ENCODE measurements at places on chromosomes 7 and 10. TPM values are rescaled to one million over a fixed set of nuclear protein-coding genes. Genes with fewer than 3 reads are reported as not detected.

C10orf53 gene
- not detected for total RNA-seq

- DNase-seq: no peak
Observed at GRCh38 chr7:44967571-44968446, 11.0 kb downstream of the MYO1G start.

CYP26C1 gene
- total RNA-seq: not detected

- DNase-seq: no peak
Observed at GRCh38 chr7:156460858-156461627, 179.5 kb upstream of the RNF32 start.

- DNase-seq: no peak
Observed at GRCh38 chr10:75034131-75034512, 77.3 kb upstream of the SAMD8 start.

SFTPA1 gene
- not detected for total RNA-seq

DNA sequence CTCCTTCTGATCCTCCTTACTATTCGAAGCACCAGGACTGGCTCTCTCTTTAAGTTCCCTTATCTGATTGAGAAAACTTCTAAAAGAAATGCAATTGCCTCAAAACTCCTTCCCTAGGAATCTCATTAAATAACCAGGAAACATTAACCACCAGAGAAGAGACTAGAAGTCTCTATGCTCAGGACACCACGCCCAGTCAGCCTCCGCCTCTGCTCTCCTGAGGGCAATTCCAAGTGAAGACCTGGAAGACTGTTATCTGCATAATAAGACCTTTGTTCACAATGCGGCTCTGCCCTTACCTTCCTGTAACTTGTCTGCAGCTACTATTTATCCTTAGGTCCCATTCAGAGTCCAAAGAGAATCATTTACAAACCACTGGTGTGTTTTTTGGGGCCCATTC is 78.8 kb downstream of the ELMO1 start:
- no peak for DNase-seq

DNA sequence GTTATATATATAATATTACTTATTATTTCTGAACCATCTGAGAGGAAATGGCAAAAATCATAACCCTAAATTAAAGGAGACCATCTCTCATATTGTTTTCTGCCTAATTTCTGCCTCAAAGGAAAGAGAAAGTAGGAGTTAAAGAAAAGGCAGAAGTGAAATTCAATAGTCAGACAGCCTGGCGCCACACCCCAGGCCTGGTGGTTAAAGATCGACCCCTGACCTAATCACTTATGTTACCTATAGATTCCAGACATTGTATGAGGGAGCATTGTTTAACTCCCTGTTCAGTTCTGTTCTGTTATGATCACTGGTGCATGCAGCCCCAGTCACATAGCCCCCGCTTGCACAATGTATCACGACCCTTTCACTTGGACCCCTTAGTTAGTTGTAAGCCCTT is 24.9 kb upstream of the CHST3 start:
- no peak for DNase-seq

DNA sequence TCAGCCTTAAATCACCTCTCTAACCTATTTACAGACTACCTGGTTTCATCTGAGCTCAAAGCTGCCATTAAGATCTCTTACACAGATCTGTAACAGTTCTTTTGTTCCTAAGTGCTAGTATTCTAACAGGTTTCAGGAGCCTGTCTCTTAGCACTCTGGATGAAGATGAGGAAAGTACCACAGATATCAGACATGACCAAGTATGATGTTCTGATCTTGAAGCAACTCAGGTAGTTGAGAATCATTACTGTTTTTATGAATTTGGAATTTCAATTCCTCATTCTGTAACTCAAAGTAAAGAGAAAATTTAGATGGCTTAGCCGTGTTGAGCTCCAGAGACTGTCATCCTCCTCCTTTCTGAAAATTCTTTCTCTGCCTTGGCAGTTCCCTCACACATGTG is 30.8 kb downstream of the CCDC186 start:
- DNase-seq: no peak
